Sigmoid colon (tissue), 7 donors: ENCODE measurements at places on chromosomes 7 and 10. TPM values are rescaled to one million over a fixed set of nuclear protein-coding genes. Genes with fewer than 3 reads are reported as not detected.

- no peak for DNase-seq
These were observed 276.2 kb downstream of the USP6NL start for GRCh38 chr10:11335167-11335652.

DNA sequence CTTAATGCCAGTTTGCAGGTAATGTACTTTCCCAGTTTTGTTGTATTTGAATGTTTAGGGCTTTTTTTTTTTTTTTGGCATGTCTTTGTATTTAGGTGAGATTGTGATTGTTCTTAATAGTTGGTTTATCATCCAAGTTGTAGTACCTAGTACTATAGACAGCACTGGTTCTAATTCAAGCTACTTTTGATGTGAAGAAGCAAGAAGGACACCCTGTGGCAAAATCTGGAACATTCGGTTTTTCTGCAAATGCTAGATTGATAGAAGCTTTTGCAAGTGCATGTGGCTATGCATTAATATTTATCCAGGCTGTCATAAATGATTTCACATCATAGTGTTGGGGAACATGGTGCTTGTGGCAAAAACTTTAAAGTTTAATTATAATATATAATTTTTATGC lies 248.9 kb downstream of the FOXP2 start:
- no peak for DNase-seq

GRCh38 chr10:50946991-50947781 lies 61.8 kb upstream of the A1CF start:
- DNase-seq, result no peak

GRCh38 chr10:79335094-79335469 lies 12.2 kb upstream of the PPIF start:
- DNase-seq, result no peak

Gene SLC18A2
- total RNA-seq, result 0.55 TPM

DNA sequence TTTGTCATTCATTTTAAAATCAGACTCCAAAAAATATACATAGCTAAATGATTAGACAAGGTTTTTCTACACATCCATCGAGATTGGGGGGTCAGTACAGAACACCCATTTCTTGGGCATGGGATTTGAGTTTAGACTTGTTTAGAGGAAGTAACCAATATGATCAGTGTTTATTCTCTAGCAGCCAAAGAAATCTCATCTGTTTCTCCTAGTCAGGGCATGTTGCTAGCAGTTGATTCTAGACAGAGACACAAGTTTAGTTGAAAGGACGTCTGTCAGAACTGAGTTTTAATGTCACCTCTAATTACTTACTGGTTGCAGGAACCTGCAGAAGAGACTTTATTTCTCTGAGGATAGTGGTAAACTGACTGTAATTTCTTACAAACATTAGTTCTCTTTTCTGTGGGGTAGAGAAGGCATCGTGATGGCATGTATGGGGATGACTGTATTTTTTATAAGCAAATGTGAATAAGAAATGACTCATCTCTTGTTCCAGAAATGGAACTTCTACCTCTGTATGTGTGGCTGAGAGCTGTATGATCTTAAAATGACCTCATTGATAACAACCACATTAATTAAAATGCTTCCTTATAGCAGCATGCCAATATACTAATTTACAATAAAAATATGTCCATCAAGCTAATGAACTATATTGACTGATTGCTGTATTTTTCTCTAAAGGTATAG lies 30.6 kb upstream of the RHOBTB1 start:
- no peak for DNase-seq

DNA sequence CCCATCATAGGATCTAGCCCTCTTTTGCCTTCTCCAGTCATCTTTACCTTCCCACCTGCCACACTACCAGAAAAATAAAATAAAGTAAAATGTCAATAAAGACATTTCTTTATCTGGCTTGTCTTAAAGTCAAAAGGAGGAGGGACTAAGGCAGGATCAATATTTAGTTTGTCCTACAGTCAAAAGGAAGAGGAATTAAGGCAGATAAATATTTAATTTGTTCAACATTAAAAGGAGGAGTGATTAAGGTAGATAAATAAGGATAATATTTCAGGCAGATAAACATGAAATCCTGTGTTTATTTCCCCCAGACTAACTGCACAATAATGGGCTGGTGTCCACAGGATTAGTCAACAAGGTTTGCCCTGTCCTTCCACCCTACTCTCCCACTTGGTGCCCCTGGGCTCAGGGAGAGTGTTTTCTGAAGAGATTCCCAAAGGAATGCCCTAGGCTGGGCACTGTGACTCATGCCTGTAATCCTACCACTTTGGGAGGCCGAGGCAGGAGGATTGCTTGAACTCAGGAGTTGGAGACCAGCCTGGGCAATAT lies 18.3 kb upstream of the MSMB start:
- DNase-seq, result no peak

DNA sequence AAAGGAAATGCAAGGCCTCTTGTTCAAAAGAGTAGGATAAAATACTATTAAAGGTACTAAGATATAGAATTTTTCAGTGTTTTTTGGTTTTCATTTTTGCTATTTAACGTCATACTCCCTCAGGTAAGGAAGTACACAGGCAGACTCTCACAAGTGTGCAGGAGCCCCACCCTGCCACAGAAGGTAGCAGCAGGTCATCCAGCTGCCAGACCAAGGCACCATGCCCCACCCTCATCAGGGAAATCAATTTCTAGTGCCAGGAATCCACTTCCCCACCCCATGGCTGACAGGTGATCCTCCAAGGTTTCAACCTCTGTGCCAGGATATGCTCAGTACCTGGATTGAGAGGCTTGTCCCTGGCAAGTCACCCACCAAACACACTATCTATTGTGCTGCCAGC lies 712.9 kb downstream of the SORCS3 start:
- no peak for DNase-seq

DNA sequence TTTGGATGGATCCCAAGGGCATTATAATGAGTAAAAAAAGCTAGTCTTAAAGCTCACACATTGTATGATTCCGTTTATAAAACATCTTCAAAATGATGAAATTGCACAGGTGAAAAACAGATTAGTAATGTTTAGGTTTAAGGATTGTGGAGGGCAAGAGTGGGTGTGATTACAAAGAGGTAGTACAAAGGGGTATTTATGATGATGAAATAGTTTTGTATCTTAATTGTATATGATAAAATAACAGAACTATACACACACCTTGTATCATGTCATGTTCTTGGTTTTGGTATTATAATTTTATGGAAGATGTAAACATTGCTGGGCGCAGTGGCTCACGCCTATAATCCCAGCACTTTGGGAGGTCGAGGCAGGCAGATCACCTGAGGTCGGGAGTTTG lies 2.8 kb upstream of the SSC4D start:
- DNase-seq, result no peak

Gene METTL27
- 1.4 TPM for total RNA-seq

Gene SPDYE2
- total RNA-seq, result not detected
